ENCODE measurements at places on chromosomes 2 and 18.

DNA sequence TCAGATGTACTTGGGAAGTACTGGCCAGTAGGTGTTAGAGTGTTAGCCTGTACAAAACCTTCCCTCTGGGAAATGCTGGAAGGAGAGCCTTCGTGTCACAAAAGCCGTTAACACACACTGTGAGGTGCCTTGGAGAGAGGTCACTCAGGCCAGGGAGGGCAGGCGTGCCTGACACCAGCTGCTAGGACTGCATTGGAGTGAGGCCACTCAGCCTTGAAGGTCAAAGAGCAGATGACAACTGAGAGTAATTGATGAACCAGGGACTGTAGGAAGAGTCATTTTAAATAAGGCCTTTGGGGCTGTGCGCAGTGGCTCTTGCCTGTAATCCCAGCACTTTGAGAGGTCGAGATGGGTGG is 45.4 kb downstream of the ASAP2 start:
- DNase-seq, result no peak

DNA sequence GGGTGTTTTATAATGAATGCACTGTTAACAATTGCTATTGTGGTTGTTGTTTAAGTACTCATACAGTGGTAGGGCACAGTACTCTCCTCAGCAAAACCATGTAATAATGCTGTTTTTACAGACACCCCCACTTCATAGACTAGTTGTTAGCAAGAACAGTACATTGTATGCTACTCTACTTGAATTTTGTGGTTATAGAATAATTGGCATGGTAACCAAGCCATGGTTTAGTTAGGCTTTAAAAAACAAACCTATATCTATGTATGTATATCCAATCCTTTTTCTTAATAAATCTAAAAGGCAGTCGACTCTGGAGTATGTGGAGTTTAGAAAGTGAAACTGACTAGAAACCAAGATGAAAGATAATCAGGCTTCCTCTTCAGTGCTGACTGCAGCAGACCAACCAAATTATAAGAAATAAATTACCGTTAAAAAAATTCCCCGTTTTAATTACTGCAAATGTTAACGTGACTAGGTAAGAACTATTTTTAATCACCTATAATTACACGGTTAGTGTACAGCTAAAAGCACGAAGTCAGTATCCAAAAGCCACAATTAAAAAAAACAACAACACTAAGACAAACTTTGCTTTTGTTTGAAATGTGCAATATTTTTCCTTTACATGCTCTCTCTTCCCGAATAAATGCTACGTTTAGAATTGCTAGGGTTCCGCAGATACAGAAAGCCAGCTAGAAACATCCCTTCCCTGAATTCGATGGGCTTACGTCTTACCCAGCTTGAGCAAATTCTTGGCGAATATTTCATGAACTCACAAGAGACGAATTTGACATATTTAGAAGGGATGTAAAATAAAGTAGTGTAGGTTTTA is 113.3 kb upstream of the SERTAD2 start:
- DNase-seq, result no peak

DNA sequence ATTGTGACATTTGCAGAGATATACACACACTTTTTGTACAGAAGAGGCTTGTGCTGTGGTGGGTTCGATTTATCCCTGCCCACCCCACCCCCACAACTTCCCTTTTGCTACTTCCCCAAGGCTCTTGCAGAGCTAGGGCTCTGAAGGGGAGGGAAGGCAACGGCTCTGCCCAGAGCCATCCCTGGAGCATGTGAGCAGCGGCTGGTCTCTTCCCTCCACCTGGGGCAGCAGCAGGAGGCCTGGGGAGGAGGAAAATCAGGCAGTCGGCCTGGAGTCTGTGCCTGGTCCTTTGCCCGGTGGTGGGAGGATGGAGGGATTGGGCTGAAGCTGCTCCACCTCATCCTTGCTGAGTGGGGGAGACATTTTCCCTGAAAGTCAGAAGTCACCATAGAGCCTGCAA is 40.0 kb downstream of the STEAP3 start:
- DNase-seq, result no peak

- DNase-seq, result no peak
Measured at GRCh38 chr2:4684921-4685320, 981.5 kb downstream of the DCDC2C start.

DNA sequence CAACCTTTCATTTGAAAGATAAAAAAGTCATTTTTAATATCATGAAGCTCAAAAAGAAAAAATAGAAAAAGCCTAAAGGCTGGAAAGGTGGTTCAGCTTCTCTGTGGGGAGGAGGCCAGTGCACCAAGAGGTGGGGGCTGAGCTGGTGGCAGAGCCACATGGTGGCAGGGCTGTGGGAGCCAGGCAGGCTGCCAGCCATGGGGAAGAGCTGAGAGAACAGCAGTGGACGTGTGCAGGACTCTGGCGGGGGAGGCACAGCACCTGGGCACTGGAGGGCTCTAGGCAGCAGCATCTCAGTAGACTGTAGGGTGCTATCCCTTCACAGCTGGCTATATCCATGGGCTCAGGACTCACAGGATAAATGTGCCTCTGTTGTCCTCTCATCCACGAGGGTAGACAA is 47.8 kb downstream of the STK25 start:
- DNase-seq, result no peak

- no peak for DNase-seq
Measured at GRCh38 chr2:11754700-11755015, 8.2 kb downstream of the LPIN1 start.

- no peak for DNase-seq
Measured at GRCh38 chr2:171228826-171229225, 68.1 kb upstream of the TLK1 start.

GRCh38 chr2:237625216-237625705 is 2.1 kb upstream of the LRRFIP1 start:
- DNase-seq, result no peak

- no peak for DNase-seq
Measured at GRCh38 chr2:38794235-38794946, 16.4 kb downstream of the GEMIN6 start.

DNA sequence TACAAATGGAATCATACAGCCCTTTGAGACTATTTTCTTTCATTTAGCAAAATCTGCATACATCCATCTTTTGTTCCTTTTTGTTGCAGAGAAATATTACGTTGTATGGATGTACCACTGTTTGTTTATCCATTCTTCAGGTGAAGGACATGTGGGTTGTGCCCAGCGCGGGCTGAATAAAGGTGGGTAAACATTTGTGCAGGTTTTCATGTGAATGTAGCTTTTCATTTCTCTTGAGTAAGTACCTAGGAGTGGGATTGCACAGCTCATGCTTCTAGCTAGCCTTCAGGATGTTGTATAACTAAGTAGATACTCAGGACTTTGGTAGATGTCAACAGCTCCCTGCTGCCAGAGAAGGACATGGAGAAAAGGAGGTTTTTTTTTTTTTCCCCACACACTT is 50.6 kb upstream of the SPRED2 start:
- no peak for DNase-seq

DNA sequence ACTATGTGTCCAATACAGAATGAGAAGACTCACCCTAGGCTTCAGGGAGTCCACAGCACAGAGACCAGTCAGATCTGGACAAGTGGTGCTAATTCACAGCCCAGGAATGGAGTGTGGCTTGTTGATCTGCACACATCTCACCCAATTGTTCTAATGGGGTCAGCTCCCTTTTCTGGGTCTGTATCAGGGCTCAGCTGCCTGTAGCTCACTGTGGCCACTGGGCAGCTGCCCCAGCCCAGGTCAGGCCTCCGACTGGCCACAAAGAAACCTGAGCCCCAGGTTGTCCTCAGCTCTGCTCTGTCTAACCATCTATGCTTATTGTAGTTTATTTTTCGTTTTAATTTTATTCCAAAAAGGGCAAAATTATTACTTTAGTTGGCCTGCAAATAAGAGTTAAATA is 202.3 kb upstream of the RAB6C start:
- no peak for DNase-seq

DNA sequence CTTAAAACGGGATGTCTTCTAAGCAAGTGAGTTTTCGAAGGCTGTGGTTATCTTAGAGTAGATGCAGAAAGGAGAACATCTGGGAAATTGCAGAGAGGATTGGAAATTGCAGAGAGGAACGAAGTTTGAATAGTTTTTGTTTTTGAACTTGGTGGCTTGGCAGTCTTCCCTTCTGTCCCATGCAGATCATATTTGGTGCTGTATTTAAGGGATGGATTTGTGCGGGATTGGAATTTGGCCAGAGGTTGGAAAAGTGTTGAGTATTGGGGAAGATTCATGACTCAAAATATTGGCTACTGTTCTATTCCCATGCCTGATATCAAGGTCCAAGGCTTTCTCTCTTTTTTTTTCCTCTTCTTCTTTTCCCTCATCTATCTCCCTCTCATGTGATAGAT is 18.2 kb downstream of the PTPRM start:
- no peak for DNase-seq

GRCh38 chr2:9020267-9020666 is 16.8 kb upstream of the MBOAT2 start:
- DNase-seq, result no peak

GRCh38 chr2:174858745-174859144 is 94.5 kb upstream of the CHRNA1 start:
- no peak for DNase-seq

- DNase-seq, result no peak
Measured at GRCh38 chr2:64128943-64129391, 15.3 kb downstream of the PELI1 start.

- no peak for DNase-seq
Measured at GRCh38 chr2:172484253-172484652, 56.9 kb downstream of the ITGA6 start.

- no peak for DNase-seq
Measured at GRCh38 chr2:8659092-8659734, 22.6 kb upstream of the ID2 start.

DNA sequence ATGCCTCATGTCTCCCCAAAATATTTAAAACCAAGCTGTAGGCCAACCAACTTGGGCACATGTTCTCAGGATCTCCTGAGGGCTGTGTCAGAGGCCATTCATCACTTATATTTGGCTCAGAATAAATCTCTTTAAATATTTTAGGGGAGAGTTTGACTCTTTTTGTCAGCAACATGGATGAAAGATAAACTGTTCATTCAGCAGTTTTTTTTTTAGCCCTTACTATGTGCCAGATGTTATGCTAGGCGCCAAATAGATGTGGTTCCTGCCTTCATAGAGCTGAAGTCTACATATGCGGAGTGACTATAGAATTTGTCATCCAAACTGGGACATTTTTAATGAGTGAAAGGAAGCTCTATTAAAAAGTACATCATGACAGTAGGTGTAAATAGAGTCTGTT is 42.5 kb upstream of the TWSG1 start:
- DNase-seq, result no peak

- DNase-seq, result no peak
Measured at GRCh38 chr2:133458280-133458679, 110.0 kb downstream of the NCKAP5 start.

DNA sequence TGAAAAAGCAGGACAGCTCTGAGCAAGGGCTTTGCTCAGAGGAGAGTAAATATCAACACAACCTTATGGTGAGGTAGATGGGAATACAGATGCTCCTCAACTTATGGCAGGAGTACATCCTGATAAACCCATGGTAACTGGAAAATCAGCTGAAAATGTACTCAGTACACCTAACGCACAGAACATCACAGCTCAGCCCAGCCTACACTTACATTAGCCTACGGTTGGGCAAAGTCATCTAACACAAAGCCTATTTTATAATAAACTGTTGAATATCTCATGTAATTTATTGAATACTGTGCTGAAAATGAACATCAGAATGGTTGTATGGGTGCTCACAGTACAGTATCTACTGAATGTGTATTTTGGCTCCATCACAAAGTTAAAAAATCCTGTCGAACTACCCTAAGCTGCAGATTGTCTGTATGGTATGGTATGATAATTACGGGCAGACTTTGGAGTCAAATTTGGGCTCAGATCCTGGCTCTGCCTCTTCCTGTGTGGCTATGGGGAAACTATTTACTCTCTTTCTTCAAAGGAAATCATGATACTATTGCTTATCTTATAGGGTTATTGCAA is 120.3 kb upstream of the LYPD1 start:
- DNase-seq, result no peak

DNA sequence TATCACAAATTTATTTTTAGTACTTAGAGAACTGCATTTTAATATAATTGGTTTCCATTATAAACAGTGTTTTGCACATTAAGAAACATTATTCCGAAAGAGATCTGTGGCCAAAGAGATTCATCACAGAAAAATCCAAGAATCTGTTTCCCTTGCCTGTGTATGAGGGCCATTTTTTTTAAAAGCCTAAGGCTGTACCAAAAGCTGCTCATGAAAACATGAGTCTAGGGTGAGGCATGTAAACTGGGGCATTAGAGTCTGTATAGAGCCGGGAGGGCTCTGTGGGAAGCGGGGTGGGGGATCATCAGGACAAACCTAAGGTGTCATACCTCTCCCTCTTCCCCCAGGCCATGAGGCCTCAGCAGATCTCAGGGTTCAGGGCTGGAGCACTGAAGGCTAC is 223.8 kb downstream of the FBXO15 start:
- DNase-seq, result no peak

- DNase-seq, result no peak
Measured at GRCh38 chr2:26540961-26541360, 63.0 kb upstream of the OTOF start.

- no peak for DNase-seq
Measured at GRCh38 chr18:28766027-28766426, 589.1 kb upstream of the CDH2 start.

DNA sequence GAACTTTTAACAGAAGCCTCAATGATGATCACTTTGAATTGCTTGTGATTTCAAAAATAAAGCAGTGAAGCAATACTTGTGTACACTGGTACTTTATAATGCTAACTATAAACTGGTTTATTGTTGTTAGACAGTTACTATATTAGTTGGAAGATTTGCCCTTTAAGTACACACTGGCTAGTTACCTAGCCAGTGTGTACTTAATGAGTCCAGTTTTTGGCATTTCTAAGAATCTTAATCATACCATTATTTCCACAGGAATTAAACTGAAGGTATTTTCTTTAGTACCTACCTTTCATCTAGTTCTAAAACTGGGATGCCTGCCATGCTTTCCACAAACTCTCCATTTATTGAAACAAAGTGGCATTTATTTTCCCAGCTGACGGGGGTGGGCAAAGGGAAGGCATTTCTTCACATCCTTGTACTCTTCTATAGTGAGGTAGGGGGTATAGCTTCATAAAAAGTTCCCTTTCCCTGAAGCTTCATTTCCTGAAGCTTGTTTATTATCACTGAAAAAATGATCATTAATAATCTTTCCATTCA is 49.9 kb downstream of the UGP2 start:
- no peak for DNase-seq

DNA sequence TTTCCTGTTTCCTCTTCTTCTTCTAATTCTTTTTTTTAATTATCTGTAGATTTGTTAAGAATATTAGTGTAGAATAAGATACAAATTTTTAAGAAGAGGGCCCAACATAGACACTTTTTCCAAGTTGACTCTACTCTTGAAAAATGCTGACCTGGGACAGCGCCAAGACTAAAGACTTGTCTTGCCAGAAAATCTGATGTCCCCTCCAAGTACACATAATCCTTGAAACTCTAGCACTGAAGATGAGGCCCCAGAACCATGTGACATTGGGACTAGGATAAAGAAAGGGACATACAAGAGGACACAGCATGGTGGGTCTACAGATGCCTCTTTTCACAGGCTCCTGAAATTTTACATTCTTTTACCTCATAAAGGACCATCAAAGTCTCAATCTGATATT is 271.6 kb upstream of the SESTD1 start:
- no peak for DNase-seq

GRCh38 chr2:42984617-42985016 is 192.2 kb upstream of the HAAO start:
- DNase-seq, result no peak

Data from activated T-helper 1 cell treated with Interleukin-2 at 50 U/mL for 16 hours (primary cell).